ENCODE measurements at places on chromosomes 16 and 17.

- DNase-seq, result no peak
Measured at GRCh38 chr17:5753421-5753820, 169.1 kb upstream of the NLRP1 start.

DNA sequence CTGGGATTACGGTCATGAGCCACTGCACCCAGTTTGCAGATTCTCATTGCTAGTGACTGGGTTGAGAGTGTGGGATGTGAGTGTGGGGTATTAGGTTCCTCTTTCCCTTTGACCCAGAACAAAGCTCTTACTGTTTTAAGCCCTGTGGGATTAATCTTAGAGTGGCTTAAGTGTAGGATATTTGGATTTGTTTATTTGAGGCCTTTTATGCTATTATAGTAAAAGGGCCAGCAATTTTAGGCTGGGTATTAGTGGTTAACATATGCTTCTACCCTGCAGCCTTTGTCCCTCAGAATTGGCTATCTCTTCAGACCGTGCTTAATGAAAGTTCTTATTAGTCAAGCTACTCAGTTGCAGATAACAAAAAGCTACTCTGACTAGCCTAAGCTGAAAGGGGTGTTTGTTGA is 3.2 kb downstream of the SGF29 start:
- no peak for DNase-seq

GRCh38 chr17:7314719-7315569 is at the start of gene GPS2:
Gene GPS2 (minus strand): TSS chr17:7315360. CDS start chr17:7315052, 308 bp downstream.
- peak; percentile 86 for DNase-seq

DNA sequence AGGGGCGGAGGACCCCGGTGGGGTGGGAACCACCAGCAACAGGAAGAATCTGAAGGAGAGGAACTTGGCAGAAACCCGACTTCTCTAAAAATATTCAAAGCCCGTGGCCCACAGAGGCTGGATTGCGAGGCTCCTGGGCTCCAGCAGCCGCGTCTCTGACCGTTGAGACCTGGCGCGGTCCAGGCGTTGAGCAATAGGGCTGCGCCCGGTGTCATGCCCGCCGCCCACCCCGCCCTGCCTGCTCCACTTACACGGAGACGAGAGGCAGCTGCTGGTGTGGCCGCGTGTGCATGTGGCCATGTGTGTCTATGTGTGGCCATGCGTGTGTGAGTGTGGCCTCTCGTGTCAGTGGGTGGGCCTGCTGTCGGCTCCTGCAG is 83.6 kb downstream of the IRF8 start:
- DNase-seq, result no peak

DNA sequence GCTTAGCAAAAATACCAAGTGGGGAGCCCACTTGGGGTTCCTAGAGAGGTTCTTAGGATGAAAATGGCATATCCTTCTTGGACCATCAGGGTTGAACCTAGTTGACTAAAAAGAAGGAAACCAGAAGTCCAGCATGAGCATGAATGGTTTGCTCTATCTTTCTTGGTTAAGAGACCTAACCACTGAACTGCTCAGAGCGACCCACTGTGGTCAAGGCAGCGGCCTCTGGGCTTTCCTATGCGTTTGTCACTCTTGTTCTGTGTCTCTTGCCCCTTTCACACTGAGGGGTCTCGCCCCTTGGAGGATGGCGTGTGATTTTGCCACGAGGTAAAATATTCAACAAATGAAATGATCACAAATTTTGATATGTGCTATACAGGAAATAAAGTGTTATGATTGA is 526 bp upstream of the BORCS6 start:
- no peak for DNase-seq

GRCh38 chr17:34207572-34207971 is 47.5 kb upstream of the CCL2 start:
- no peak for DNase-seq

- DNase-seq, result no peak
Measured at GRCh38 chr17:43040655-43041054, 15.6 kb downstream of the RND2 start.

DNA sequence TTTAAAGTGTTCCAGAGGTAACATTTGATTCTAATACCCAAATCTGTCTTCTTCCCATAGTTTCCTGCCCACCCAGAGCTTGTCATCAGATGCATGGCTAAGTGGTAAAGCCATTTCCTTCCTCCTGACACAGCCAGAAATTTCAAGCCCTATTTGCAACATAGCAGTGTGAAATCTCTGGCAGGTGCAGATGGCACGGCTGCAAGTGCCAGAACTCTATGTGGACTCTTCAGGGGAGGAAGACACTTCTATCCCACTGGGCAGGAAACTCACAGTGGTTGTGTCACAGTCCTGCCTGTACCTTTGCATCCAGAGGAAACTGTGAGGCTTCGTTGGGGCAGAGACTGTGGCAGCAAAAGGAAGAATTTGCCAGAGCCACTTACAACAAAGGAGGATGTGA is 13.2 kb downstream of the DYNLRB2 start:
- no peak for DNase-seq

- no peak for DNase-seq
Measured at GRCh38 chr16:68889508-68890150, 46.3 kb downstream of the TANGO6 start.

DNA sequence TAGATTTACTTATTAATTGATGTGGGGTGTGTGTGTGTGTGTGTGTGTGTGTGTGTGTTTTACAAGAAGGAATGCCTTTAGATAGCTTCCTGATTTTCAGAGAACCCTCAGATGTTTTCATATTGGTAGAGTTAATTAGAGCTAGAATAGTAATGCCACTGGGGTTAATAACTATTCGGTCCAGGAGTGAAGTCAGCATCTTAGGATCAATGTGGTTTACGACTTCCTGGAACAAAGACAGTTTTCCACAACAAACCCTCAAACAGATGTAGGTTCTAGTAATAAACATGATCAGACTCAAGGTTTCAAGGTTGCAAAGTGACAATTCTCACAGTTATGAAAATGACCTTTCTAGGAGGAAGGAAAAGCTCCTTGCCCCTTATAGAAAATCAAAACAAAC is 12.2 kb upstream of the SLC52A1 start:
- DNase-seq, result no peak

- no peak for DNase-seq
Measured at GRCh38 chr17:7043497-7044198, at the start of gene SLC16A11. Gene SLC16A11 (minus strand): TSS chr17:7044092. CDS start chr17:7043513, 579 bp downstream.

DNA sequence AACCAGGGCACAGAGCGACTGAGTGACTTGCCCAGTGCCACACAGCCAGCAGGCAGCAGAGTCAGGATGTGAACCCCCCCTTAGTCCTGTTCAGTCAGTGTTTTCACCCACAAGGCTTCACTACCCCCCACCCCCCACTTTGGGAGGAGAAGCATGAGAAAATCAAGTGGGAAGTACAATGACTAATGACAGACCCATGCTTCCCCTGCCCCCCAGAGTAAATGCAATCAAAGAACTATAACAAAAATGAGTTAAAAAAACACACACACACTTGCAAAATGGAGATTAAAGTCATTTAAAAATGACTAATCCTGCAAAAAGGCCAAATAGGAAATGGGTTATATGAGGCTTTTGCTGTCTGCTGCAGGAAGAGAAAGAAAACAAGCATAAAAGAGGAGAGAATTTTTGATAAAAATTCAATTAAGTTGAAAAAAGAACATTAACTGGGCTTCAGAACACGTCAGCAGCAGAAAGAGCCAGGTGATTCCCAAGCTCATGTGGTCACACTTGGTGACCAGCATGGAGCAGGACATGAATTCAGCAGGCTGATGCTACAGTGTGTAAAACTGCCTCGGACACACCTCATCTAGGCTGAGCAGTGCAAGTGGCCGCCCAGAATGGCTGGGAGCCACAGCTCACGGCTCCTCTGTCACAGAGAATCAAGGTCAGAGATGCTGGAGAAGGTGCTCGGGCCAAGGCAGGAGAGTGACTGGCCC is 212.3 kb downstream of the ZNF423 start:
- no peak for DNase-seq

DNA sequence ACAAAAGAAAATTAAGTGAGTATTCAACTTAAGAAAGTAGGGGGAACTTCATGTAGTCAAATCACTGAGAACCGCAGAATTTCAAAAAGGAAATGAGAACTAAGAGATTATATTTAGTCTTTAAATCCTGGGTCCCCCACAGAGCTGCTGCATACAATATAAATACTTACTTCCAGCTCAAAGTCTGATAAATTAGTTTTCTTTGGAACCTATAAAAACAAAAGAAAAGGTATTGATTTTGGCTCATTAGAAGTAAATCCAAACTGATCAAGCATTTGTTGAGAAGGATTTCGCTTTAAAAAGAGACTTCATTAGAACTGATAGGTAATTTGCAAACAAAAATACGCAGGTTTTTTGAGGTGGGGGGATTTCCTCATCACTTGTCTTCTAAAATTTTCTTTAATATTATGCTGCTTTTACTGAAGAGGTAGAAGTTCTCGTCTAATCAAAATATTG is 21.9 kb downstream of the PARN start:
- DNase-seq, result no peak

DNA sequence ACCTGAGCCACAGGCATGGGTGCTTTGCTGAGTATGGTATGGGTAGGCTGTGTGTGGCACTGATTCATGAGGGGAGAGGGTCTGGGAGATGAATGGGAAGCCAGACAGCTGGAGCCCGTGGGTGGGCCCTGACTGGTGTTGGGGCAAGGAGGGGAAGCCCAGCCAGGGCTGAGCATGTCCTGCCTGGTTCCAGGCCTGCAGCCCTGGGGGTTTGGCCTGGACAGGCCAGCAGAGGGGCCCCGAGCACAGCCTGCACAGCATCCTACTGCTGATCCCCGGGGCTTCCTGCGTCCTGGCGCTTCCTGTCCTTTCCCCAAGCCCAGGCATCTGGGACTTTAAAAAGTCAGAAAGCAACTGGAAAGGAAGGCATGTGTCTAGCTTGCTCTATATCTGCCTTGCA is 4.6 kb upstream of the MVD start:
- DNase-seq, result no peak

GRCh38 chr17:4785311-4786105 is 656 bp downstream of the VMO1 start:
- no peak for DNase-seq

DNA sequence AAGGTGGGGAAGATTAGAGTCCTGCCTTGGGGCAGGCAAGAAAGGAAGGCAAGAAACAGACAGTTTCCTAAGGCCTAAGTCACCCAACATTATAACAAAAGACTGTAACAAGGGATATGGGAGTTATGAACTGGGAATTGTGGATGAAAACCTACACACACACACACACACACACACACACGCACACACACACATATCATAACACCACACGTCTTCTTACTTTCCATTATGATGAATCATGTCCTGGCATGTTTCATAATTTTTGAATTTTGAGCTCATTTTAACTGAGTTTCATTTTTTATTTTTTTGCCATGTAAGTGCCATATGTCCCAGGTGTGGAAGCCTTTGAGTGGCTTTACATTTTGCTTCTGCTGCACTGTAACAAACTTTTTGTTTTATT is 29.9 kb downstream of the HS3ST2 start:
- no peak for DNase-seq

- no peak for DNase-seq
Measured at GRCh38 chr16:17543073-17543472, 72.3 kb upstream of the XYLT1 start.

GRCh38 chr17:50130559-50131305 is 772 bp upstream of the SAMD14 start:
- DNase-seq, result no peak

GRCh38 chr16:56163938-56164337 is 27.4 kb upstream of the GNAO1 start:
- no peak for DNase-seq

- DNase-seq, result no peak
Measured at GRCh38 chr17:27338536-27338985, 44.6 kb downstream of the WSB1 start.

DNA sequence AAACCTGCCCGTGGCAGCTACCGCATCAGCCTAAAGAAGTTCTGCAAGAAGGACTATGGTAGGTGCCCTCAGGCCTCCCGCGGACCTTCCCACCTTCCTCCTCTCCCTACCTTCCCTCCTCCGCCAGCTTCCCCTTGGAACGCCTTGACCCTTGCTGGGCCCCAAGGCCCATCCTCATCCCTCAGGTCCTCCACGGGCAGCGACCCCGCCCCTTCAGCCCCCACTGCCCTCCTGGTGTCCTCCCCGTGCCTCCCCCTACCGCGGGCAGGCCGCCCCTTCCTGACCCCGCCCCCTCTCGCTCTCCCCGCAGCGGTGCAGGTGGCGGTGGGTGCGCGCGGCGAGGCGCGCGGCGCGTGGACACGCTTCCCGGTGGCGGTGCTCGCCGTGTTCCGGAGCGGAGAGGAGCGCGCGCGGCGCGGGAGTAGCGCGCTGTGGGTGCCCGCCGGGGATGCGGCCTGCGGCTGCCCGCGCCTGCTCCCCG is 1.4 kb upstream of the TBC1D24 start:
- DNase-seq, result no peak

- no peak for DNase-seq
Measured at GRCh38 chr17:67218385-67218950, 26.5 kb downstream of the HELZ start.

DNA sequence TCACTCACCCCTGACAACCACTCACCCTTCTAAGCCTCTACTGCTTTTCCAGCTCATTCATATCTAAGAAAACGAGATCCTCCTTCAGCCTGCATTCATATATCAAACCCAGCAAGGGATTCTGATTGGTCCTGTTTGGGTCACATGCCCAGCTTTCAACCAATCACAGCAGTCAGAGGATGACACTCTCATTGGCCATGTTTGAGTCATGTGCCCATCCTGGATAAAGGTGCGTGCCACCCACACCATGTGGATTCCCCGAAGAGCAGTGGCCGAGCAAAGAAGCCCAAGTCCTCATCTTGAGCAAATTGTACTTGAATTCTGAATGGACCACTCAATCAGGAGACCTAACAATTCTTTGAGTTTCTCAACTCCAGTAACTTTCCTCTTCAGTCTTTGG is 45.0 kb downstream of the SCNN1G start:
- DNase-seq, result no peak

DNA sequence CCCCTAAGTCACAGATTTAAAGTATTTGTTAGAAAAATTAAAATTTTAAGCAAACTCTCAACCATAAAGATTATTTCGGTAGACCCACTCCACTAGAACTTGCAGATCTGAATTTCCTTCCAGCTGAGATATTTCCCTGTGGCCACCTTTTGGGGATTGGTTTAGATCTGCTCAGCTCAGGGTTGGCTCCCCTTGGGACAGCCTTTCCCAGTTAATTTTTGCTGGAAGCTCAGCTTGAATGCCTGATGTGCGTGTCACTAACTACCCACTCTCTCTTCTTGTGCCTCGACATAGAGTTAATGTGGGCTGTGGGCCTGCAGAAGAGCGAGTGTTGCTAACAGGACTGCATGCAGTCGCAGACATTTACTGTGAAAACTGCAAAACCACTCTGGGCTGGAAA is 57.6 kb downstream of the YPEL2 start:
- no peak for DNase-seq

DNA sequence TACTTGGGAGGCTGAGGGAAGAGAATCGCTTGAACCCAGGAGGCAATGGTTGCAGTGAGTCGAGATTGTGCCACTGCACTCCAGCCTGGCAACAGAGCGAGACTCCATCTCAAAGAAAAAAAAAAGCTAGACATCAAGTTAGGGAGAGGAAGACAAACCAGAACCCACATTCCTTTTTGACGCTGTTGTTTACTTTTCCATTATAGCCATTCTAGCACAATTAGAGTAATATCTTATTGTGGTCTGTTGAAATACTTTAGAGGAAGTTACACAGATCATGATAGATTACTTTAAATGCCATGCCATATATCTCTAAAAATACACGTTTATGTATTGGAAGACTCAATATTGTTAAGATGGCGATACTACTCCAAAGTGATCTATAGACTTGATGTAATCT is 16.5 kb upstream of the ABCC1 start:
- no peak for DNase-seq
